ENCODE measurements at places on chromosomes 2 and 18. TPM values are rescaled to one million over a fixed set of nuclear protein-coding genes. Genes with fewer than 3 reads are reported as not detected.

- peaks cover 7% of the 10 kb centered on the region for H3K4me1 ChIP-seq
- H3K27me3 ChIP-seq, result no peaks in the 10 kb centered on the region
- H3K27ac ChIP-seq, result no peak overlapping the region
- H3K36me3 ChIP-seq, result peaks cover 7% of the 10 kb centered on the region
- DNase-seq, result no peak
- no peak overlapping the region for H3K4me3 ChIP-seq
Observed at GRCh38 chr18:36885981-36886380, 57.1 kb downstream of the KIAA1328 start.

DNA sequence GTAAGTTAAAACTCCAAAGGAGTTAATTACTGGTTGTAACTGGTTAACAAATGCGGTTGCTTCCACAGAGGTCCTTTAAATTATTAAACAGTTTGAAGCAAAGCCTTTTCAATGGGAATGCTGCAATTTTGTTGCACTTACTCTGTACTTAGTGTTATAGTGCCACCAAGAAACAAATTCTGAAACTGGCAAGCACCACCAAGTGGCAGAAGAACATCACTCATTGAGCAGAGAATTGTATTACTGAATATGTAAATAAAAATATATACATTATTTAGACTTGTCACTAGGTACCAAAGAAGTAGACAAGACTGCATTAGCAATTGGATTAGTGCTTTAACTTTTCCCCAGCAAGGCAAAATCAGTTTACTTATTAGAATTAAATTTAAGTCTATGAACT is 2.6 kb upstream of the TMEFF2 start:
- no peak overlapping the region for H3K27ac ChIP-seq
- peaks cover 29% of the 10 kb centered on the region for H3K4me1 ChIP-seq
- H3K27me3 ChIP-seq, result peaks cover 52% of the 10 kb centered on the region

DNA sequence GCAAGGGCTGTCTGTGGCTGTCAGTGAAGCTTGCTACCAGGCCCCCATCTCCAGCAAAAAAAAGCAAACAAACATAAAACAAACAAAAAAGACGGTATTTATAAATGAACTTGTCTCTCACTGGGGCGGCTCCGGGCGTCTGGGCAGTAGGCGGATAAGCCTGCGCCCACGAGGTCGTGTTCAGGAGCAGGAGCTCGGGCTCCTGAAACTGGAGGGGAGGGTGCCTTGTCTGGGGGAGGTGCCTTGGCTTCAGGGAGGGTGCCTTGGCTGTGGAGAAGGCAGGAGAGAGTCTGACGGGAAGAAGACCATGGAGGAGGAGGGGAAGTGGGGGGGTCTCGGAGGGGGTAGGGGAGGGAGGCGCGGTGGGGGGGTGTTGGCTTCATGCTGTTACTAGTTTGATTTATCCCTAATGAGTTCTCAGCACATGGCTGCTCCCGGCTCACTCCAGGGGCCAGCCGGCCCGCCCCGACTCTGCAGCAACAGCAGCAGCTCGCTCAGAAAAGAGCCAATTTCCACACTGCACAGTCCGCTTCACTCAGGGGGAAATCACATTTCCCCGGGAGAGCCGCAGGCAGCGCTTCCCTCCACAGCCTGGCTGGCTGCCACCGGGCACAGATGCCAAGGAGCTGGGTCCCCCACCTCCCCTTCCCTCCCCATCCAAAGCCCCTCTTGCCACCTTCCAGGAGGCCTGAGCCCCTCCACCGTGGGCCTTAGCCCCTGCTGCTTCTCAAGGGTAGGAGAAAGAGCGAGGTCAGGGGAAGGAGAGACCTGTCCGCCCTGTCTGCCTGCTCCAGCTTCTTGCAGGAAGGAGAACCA is 38.7 kb downstream of the PSD4 start:
- peaks cover 5% of the 10 kb centered on the region for H3K27me3 ChIP-seq
- peaks cover 14% of the 10 kb centered on the region for H3K4me1 ChIP-seq
- no peaks in the 10 kb centered on the region for H3K36me3 ChIP-seq
- DNase-seq, result no peak
- H3K27ac ChIP-seq, result no peak overlapping the region
- no peak overlapping the region for H3K4me3 ChIP-seq

DNA sequence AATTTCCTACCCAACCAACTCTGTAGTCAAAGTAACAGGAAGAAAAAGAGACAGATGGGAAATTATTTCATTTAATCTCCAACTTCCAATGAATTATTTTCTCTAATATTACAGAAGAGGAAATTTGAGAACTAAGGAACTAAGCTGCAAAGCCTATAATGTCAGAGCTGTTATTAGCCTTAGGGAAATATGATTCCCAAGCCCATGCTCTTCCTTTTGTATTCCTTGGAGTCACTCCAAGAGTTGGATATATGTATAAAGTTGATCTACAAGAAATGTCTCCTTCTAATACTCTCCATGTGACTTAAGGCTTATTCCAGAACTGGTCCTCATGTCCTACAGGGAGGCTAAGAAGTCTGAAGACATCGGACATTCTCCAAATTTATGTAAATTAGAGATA is 31.6 kb upstream of the VWC2L start:
- H3K36me3 ChIP-seq, result no peaks in the 10 kb centered on the region
- H3K4me3 ChIP-seq, result no peak overlapping the region
- no peaks in the 10 kb centered on the region for H3K4me1 ChIP-seq
- no peaks in the 10 kb centered on the region for H3K27me3 ChIP-seq
- H3K27ac ChIP-seq, result no peak overlapping the region
- DNase-seq, result no peak

DNA sequence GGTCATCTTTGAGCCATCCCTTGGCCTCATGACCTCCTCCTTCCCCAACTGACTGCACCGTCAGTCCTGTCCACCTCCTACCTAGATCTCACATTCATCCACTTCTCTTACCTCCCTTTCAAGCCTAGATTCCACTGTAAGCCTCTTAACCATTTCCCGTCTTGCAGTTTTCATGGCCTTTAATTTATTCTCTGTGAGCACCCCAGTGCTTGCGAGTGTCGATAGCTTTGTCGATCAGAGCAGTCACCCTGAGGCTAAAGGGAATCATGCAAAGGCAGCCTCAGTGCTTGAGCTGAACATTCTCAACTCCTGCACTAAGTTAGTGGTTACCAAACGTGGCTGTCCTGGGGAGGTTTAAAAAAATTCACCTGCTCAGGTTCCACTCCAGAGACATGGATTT is 14.7 kb downstream of the ARHGAP25 start:
- no peak for DNase-seq
- peak overlapping the region; percentile 97 for H3K27ac ChIP-seq
- peaks cover 17% of the 10 kb centered on the region for H3K36me3 ChIP-seq
- peaks cover 80% of the 10 kb centered on the region for H3K4me1 ChIP-seq
- no peaks in the 10 kb centered on the region for H3K27me3 ChIP-seq
- peak overlapping the region; percentile 69 for H3K4me3 ChIP-seq

BCL2L11 gene
- 47.2 TPM for total RNA-seq

PLCD4 gene
- total RNA-seq, result 0.85 TPM

- no peaks in the 10 kb centered on the region for H3K36me3 ChIP-seq
- no peak overlapping the region for H3K27ac ChIP-seq
Observed at GRCh38 chr18:51135364-51135763, 62.1 kb downstream of the MEX3C start.

GRCh38 chr2:204542982-204543608 is 2.2 kb upstream of the PARD3B start:
- peaks cover 11% of the 10 kb centered on the region for H3K4me1 ChIP-seq
- H3K36me3 ChIP-seq, result peaks cover 2% of the 10 kb centered on the region
- peak overlapping the region; percentile 64 for H3K4me3 ChIP-seq

DNA sequence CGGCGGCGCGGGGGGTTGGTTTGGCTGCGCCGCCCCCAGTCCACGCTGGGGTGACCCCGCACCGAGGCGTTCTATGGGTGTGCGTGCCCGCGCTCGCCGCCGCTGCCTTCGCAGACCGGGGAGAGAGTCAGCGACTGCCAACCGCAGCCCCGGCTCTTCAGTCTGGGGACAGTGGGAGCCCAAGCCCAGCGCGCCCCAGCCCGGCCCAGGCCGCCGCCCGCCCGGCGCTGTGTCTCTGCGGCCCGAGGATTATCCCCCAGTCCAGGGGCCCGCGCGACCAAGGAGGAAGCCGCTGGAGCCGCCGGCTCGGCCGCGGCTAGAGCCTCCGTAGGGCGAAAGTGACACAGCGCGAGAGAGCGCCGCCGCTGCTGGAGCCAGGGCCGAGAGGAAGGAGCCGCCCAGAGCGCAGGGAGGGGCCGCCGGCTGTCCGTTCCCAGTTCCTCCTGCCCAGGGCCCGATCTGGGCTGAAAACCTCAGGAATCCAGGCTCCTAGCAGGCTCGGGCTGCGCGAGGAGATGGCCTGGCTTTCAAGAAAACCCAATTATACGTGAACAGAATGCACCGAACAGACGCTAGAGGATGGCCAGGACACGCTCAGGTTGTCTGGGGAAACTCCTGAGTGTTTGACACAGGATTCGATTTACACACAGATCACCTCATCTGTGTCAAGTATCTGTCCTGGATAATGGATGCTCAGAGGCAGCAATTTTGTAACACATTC is 2.4 kb downstream of the CTIF start:
- peaks cover 16% of the 10 kb centered on the region for H3K27me3 ChIP-seq
- H3K36me3 ChIP-seq, result no peaks in the 10 kb centered on the region
- H3K4me1 ChIP-seq, result peaks cover 20% of the 10 kb centered on the region
- H3K27ac ChIP-seq, result no peak overlapping the region

WDR75 gene
- total RNA-seq, result 56.6 TPM

NPPC gene
- not detected for total RNA-seq

GRCh38 chr18:61833387-61833786 is 59.4 kb downstream of the RNF152 start:
- H3K27ac ChIP-seq, result peak overlapping the region; percentile 9
- peaks cover 2% of the 10 kb centered on the region for H3K36me3 ChIP-seq
- no peak for DNase-seq
- peaks cover 17% of the 10 kb centered on the region for H3K4me1 ChIP-seq
- peak overlapping the region; percentile 70 for H3K4me3 ChIP-seq
- peaks cover 26% of the 10 kb centered on the region for H3K27me3 ChIP-seq

CAPN14 gene
- total RNA-seq, result 0.65 TPM

DNA sequence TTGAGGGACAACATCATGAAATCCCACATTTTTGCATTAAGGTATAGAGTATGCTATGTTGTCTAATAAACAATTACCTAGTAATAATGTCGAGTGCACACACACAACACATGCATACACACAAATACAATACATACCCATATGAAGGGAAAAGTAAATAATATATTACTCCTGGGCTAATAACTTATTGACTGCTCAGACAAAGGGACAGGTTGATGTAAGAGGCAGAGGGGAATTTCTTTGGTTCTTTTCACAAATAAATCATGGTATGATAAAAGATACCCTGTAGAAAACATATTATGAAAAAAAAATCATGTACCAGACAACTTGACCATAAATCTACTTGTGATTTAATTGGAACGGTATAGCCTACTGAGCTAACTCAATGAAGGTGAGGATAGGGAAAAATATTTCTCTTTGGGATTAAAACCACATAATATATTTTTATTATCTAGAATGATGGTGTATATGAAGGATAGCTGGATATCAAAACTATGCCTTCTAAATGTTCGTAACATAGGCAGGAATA is 398.7 kb upstream of the LRRTM4 start:
- no peak for DNase-seq
- H3K4me1 ChIP-seq, result no peaks in the 10 kb centered on the region
- no peak overlapping the region for H3K27ac ChIP-seq

DNA sequence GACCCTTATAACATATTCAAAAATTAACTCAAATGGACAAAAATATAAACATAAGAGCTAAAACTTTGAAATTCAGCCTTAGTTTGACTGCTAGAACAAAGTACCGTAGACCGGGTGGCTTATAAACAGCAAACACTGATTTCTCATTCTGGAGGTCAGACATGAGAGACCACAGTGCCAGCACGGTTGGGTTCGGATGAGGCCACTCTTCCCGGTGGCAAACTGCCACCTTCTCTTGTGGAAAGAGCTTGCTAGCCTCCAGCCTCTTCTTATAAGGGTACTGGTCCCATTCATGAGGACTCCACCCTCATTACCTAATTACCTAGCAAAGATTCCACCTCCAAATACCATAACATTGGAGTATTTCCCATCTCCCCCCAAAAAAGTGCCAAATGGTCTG is 91.3 kb downstream of the FAM210A start:
- no peaks in the 10 kb centered on the region for H3K27me3 ChIP-seq
- H3K4me3 ChIP-seq, result no peak overlapping the region
- peaks cover 5% of the 10 kb centered on the region for H3K4me1 ChIP-seq
- H3K27ac ChIP-seq, result peak overlapping the region; percentile 27

ALPG gene
- not detected for total RNA-seq

GRCh38 chr18:7940971-7941370 is 373.9 kb downstream of the PTPRM start:
- H3K27ac ChIP-seq, result no peak overlapping the region
- H3K4me1 ChIP-seq, result no peaks in the 10 kb centered on the region
- no peak for DNase-seq
- no peaks in the 10 kb centered on the region for H3K27me3 ChIP-seq
- H3K36me3 ChIP-seq, result no peaks in the 10 kb centered on the region
- H3K4me3 ChIP-seq, result no peak overlapping the region

GRCh38 chr2:109364217-109364616 is 235.2 kb downstream of the SH3RF3 start:
- H3K4me1 ChIP-seq, result no peaks in the 10 kb centered on the region
- no peak overlapping the region for H3K27ac ChIP-seq
- no peak for DNase-seq
- H3K36me3 ChIP-seq, result no peaks in the 10 kb centered on the region

DNA sequence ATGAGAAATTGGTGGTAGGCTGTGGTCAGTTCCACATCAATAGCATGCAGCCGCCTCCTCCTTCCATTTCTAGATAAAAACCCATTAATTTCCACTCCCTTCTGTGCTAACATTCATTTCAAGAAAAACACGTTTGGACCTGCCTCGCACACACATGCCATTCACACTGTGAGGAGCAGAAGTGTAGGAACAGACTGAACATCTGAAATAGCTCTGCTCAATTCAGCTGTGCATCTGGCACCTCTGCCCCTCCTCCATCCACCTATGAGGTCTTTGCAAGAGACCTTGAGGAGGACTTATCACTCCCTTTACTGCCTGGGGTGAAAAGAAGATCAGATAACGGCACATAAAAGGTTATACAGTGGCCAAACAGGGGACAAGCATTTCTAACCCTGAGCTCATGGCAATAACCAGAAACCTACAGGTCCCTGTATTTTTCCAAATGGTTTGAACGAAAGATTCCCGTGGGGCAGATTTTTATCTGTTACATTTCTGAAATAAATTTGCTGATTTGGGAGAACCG is 30.8 kb upstream of the LRP2 start:
- no peak for DNase-seq
- H3K27ac ChIP-seq, result no peak overlapping the region
- no peaks in the 10 kb centered on the region for H3K4me1 ChIP-seq
- peaks cover 61% of the 10 kb centered on the region for H3K27me3 ChIP-seq
- H3K4me3 ChIP-seq, result no peak overlapping the region
- no peaks in the 10 kb centered on the region for H3K36me3 ChIP-seq

- DNase-seq, result no peak
- no peaks in the 10 kb centered on the region for H3K4me1 ChIP-seq
- no peaks in the 10 kb centered on the region for H3K27me3 ChIP-seq
- H3K27ac ChIP-seq, result no peak overlapping the region
- no peak overlapping the region for H3K4me3 ChIP-seq
- no peaks in the 10 kb centered on the region for H3K36me3 ChIP-seq
Observed at GRCh38 chr2:165113414-165113813, 90.4 kb downstream of the SCN3A start.

- no peak overlapping the region for H3K4me3 ChIP-seq
- peaks cover 2% of the 10 kb centered on the region for H3K36me3 ChIP-seq
- H3K27me3 ChIP-seq, result no peaks in the 10 kb centered on the region
Observed at GRCh38 chr2:27627963-27628766, 647 bp downstream of the CCDC121 start.

GRCh38 chr2:10415048-10415447 is 33.1 kb downstream of the ODC1 start:
- no peak overlapping the region for H3K27ac ChIP-seq

- H3K27ac ChIP-seq, result no peak overlapping the region
- H3K27me3 ChIP-seq, result peaks cover 43% of the 10 kb centered on the region
- H3K4me3 ChIP-seq, result no peak overlapping the region
- peaks cover 3% of the 10 kb centered on the region for H3K4me1 ChIP-seq
Observed at GRCh38 chr2:122029945-122030344, 274.5 kb downstream of the TSN start.
